Kidney epithelial cell (primary cell): ENCODE measurements at places on chromosomes 12 and 14. TPM values are rescaled to one million over a fixed set of nuclear protein-coding genes. Genes with fewer than 3 reads are reported as not detected.

DNA sequence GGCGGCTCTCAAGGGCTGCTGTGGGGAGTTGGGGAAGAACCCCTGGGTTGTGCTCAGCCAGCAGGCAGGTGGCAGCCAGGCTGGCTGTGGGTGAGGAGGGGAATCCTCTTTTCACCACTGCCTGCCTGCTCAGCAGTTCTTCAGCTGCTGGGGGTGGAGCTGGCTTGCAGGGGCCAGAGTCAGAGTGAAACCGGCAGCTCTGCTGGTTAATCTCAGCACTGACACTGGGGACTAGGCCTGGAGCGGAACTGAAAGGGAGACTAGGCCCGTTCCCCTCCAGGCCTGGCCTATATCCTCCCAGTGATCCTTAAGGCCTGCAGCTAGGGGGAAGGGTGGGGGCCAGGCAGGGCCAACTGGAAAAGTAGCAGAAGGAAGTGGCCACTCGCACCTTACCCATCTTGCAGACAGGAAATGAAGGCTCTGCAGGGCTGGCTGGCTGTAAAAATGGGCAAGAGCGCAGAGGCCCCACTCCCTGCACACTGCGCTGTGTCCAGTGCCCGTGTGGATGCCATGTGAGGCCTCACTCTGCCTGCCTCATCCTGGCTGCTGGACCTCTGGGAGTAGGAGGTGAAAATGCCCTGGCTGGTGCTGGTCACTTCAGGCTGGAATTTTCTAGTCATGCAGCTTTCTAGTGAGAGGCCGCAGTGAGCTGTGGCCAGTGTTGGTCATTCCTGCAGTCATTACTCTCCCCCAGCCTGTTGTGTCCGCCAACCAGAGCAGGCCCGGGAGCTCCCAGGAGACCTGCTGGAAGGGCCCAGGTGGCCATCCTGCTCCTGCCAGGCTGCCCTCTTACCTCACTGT lies 39.4 kb downstream of the SH2B3 start:
- no peak for DNase-seq

- DNase-seq: no peak
These were observed 1.4 kb upstream of the HOXC6 start for GRCh38 chr12:54026640-54027441.

GRCh38 chr12:105671720-105672119 lies 341.2 kb downstream of the C12orf75 start:
- no peak for DNase-seq

- DNase-seq: peak; percentile 63
These were observed 103.3 kb downstream of the RBM19 start for GRCh38 chr12:113862590-113863454.

- DNase-seq: no peak
These were observed 402.2 kb downstream of the BCAT1 start for GRCh38 chr12:24546661-24547060.

DNA sequence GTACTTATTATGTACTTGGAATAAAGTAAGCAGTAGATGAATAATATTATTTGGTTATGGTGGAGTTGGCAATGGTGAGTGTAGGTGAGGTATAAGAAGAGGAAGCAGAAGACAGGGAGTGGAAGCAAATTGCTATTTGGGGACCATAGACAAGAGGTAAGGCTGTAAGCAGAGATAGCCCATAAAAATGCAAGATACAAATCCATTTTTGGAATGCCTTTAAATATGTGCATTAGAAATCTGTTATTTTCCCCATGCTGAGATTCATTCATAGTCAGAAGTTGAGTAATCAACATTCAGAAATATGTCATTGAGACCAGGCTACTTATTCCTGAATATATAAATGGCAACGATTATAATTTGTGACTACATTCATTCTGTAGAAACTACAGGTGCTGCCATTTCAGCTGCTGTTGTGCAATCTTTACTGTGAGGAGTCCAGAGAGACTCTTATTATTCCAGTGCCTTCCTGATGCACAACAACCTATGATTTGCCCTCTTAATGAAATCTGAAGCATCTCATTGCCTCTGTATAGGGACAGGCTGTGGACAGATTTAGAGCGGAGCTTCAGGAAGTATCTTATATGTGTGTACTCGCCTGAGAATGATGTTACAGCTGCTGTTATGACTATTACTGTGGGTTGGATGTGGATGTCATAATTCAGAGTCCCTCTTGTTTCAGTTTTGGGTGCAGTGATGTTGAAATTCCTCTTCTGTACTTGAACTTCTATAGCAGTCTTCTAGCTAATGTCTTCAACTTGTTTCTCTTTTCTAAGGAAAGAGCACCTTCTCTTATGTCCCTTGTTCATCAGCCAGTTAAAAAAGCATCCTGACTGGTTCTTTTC lies 173.8 kb downstream of the NAV3 start:
- DNase-seq: no peak

- DNase-seq: no peak
These were observed 129.9 kb downstream of the NPAS3 start for GRCh38 chr14:33068626-33069025.

DNA sequence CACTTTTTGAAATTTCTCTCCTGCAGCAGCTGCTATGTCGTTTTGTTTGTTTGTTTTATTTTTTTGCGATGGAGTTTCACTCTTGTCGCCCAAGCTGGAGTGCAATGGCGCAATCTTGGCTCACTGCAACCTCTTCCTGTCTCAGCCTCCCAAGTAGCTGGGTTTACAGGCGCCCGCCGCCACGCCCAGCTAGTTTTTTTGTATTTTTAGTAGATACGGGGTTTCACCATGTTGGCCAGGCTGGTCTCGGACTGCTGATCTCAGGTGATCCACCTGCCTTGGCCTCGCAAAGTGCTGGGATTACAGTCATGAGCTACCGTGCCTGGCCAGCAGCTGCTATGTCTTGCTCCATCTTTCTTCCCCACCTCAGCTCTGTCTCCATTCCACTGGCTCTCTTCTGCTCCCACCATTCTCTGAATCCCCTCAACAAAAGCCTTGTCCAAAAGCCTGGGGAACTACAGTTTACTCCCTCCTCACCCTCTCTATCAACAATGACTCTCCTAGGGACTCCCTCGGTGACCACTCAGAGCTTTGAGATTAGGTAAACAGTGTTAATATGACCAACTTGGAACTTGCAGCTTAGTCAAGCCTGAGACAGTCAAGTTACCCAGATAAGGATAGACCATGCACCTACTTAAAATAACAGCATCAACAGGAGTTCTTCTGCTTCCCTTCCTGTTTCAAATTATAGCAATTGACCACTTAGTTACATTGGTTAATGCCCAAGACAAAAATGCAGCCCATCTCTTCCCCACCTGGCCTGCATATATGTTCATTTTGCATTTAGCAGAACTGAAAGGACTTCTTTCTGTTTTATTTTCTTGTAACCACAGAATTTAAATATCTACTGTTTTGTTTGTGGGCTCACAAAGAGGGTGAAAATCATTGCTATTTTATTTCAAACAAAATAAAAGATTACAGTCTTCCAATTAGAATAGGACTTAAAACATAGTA lies 189.0 kb upstream of the AMIGO2 start:
- DNase-seq: no peak

- DNase-seq: peak; percentile 4
These were observed 58.2 kb downstream of the DHRS2 start for GRCh38 chr14:23694085-23694948.

Gene GLI1
- total RNA-seq: 1.6 TPM in 2 replicates

Gene AQP6
- not detected in 2 replicates for total RNA-seq

Gene DNAJC22
- total RNA-seq: 1.2 and 1.6 TPM in 2 replicates

Gene LTB4R
- 2.8 and 4.7 TPM in 2 replicates for total RNA-seq
